ENCODE measurements at places on chromosomes 11 and 22. TPM values are rescaled to one million over a fixed set of nuclear protein-coding genes. Genes with fewer than 3 reads are reported as not detected.

Gene PSMC3
- 141 TPM for total RNA-seq

Gene DNAJB13
- not detected for total RNA-seq

GRCh38 chr22:38927033-38927781 is 30.2 kb upstream of the APOBEC3A start:
- H3K4me3 ChIP-seq: peak overlapping the region; percentile 59
- peaks cover 13% of the 10 kb centered on the region for H3K4me1 ChIP-seq
- H3K27me3 ChIP-seq: no peaks in the 10 kb centered on the region
- DNase-seq: peak; percentile 85
- H3K27ac ChIP-seq: peak overlapping the region; percentile 48

DNA sequence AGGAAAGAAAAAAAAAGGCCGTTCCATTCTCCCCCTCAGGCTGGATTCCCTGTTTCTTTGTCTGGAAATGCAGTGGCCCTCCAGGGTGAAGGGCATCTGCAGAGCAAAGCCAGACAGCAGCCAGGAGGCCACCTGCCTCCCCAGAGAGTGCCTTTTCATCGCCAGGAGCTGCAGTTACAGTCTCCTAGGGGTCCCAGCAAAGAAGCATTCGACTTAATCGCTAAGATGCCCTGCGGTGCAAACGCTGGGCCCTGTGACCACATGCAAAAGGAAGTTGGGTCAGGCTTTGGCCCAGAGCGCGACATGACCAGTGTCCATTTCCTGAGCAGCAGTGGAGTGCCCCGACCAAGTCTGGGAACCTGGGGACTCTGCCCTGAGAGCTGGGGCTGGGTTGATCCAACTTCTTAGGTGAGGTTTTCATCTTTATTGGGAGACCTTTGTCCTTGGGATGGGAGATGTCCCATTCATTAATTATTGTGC is 304.6 kb downstream of the OPCML start:
- no peaks in the 10 kb centered on the region for H3K27me3 ChIP-seq
- H3K4me1 ChIP-seq: peaks cover 6% of the 10 kb centered on the region
- H3K4me3 ChIP-seq: no peak overlapping the region
- no peak for DNase-seq
- H3K27ac ChIP-seq: no peak overlapping the region

DNA sequence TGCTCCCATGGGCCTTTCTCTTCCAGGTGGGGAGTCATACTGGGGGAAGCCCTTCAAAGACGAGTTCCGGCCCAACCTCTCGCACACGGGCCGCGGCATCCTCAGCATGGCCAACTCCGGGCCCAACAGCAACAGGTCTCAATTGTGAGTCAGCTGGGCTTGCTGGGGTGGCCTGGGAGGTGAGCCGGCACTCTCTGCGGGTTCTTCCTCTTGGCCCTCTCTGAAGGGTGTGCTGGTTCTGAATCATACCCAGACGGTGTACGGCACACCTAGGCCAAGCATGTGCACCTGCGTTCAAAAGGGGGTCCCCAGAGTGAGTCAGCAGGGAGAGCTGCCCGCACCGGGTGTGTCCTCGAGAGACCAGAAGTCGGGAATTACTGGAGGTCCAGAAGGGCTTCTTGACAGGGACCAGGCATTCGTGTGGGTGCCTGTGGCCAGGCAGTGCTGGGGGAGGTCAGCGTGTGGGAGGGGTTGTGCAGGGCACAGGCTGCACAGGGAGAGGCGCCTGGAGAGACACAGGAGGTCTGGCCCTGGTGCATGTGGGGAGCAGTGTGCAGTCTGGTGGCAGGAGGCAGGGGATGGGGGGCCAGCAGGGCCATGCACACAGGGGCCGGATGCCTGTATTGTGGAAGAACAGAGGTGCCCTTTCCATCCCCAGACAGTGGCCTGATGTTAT is 23.0 kb downstream of the PPIL2 start:
- no peak for DNase-seq
- no peak overlapping the region for H3K4me3 ChIP-seq
- H3K4me1 ChIP-seq: no peaks in the 10 kb centered on the region
- peaks cover 84% of the 10 kb centered on the region for H3K36me3 ChIP-seq

- H3K4me1 ChIP-seq: no peaks in the 10 kb centered on the region
- H3K4me3 ChIP-seq: no peak overlapping the region
- H3K36me3 ChIP-seq: no peaks in the 10 kb centered on the region
- no peaks in the 10 kb centered on the region for H3K27me3 ChIP-seq
Observed at GRCh38 chr11:135043434-135043833, 631.4 kb upstream of the B3GAT1 start.

DNA sequence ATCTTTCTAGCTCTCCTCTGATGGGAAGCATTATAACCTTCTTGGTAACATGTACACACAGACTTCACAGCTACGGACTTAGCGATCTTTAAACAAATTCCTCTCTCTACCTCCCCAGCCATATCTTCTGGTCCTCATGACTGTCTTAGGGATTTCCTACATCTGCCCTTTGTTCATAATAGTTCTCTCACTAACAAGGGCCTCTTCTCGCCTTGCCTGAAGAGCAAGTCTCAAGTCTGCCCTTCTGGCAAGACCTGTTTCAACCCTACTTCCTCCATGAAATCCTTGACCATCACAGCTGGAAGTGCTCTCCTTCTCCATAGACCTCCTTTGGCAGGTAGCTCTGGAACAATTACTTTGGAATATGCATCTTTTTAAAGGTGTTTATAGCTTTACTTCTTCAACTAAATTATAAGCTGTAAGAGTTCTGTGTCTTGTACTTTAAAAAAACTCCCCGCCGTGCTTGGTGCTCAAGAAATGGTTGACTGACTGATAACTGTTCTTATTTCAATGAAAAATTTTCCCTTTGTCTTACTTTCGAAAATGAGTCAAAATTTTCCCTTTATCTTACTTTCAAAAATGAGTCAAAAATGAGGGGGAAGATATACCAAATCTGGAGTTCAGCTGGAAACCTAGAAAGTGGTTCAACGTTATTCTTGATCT is 34.7 kb downstream of the SNX19 start:
- no peak overlapping the region for H3K4me3 ChIP-seq
- H3K36me3 ChIP-seq: peaks cover 32% of the 10 kb centered on the region
- no peak for DNase-seq

Data from psoas muscle (tissue), 8 donors.